ENCODE measurements at places on chromosomes 5 and 9. TPM values are rescaled to one million over a fixed set of nuclear protein-coding genes. Genes with fewer than 3 reads are reported as not detected.

The DNAH5 gene
- 0.35 TPM for total RNA-seq

The HINT1 gene
- 102 TPM for total RNA-seq

The SPATA31E1 gene
- total RNA-seq: not detected

The NCBP1 gene
- total RNA-seq: 18.5 TPM

GRCh38 chr9:105329719-105330062 lies 85.2 kb downstream of the SLC44A1 start:
- no peak for DNase-seq

GRCh38 chr5:139092741-139093343 lies 105.3 kb downstream of the SIL1 start:
- DNase-seq: no peak

DNA sequence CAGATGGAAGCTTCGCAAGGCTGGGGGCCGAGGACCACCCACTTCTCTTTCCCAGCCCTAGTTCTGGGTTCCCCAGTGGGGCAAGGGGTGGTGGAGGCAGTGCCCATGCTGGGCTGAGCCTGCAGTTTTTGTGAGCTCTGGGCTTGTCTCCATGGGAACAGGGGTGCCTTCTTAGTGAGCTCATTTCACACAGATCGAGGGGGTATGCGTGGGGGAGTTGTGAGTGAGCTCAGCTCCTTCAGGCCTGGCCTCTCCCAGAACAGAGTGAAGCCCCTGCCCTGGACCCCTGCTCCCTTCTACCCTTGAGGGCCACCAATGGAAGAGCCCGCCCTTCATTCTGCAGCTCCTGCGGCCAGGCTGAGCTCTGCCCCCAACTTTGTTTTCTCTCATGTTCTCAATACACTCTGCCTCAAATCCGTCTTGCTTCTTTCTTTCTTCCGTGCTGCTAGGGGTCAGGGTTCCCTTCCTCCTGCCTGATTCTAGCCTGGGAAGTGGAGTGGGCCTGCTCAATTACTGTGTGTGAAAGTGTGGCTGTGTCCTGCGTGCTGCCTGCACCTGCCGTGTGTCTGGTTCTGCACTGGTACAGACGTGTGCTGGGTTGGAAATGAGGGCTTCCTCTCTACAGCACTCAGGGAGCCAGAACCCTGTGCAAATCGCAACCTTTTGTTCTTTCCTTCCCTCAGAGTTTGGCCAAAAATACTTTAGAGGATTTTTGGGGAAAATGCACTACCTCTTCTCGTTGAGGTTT lies 9.0 kb upstream of the MYOZ3 start:
- no peak for DNase-seq
